ENCODE measurements at places on chromosomes 3 and 15.
A peak's percentile ranks its signal among the peaks of the same experiment; 100 is the strongest.

DNA sequence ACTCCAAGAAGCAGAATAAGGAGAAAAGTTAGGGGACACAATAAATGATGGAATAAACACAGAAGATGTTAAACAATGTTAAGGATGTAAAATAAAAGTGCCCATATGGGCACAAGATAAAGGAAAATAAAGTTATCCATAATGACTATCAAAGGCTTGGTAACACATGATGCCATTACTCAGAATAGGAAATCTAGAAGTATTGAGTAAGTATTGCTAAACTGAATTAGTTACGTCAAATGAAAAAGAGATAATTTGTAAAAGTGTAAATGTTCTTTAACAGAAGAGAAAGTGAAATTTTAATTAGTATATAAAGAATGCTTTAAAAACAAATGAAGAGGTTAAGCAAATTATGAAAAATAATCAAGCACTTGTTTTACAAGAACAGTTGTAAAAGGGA lies 6.7 kb downstream of the COPS2 start:
- DNase-seq = no peak

DNA sequence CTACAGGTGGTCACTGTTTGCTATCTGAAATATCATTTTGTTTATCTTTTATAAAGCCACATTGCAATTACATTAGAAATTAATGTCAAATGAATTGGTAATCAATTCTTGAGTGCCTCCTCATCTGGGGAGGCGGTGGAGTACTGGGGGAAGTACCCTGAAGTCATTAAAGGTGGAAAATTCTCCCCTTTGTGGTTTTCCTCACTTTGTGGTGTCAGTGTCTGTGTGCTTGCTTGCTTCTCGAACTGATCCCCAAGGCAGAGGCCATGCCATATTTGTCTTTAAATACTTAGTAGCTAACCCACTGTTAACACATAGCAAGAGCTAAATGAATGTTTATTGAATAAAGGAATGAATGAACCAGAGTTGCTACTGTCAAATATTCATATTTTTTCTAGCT lies 40.5 kb upstream of the CCK start:
- no peak for DNase-seq

- no peak for DNase-seq
These were observed 86.9 kb downstream of the TBL1XR1 start for GRCh38 chr3:177110386-177110785.

DNA sequence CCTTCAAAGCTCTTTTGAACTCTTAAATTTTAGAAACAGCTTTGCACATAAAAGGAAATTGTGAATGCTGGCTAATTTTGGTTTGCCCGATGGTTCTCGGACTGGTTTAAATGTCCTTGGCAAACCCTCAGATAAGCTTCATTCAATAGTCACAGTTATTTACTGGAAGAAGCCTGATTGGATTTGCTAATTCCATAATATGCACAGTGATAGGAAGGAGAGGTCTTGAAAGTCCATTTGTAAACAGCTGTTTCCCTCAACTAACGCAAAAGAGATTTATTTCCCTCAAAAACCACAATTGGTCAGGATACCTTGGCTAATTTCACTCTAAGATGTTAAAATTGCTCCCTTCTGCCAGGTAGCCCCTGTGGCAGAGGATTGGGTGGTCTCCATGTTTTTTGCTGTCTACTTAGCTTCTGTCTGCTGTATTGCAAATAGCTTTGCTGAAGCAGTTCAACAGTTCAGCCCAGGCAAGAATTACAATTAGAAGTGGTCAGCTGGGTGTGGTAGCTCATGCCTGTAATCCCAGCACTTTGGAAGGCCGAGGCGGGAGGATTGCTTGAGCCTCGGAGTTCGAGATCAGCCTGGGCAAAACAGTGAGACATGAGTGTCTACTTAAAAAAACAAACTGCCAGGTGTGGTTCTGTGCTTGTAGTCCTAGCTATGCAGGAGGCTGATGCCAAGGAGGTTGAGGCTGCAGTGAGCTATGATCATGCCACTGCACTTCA lies 30.6 kb upstream of the PROK2 start:
- no peak for DNase-seq

GRCh38 chr3:78507196-78507984 lies 1260.4 kb downstream of the ROBO1 start:
- no peak for DNase-seq

GRCh38 chr3:98027085-98027446 lies 8.0 kb downstream of the GABRR3 start:
- DNase-seq = peak; percentile 78

DNA sequence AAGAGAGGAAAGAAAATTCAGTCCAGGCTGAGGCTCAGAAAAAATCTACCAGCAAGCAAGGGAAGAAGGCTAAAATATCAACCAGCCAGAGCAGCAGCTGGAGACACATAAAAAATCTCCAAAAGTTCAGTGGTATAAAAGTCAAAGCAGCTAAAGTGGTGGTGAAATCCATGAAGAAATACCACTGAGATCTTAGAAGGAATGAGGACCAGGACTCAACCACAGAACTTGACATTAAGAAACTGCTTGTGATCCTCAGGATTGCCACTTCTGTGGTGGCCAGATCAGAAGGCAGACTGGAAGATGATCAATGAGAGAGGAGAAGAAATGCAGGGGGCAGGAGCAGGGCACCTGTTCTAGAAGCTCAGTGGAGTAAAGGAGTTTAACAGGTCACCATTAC lies 22.5 kb downstream of the CNTN3 start:
- DNase-seq = no peak

- no peak for DNase-seq
These were observed 4.1 kb upstream of the TBC1D23 start for GRCh38 chr3:100256731-100257151.

- DNase-seq = no peak
These were observed 69.7 kb downstream of the WDR76 start for GRCh38 chr15:43896543-43896942.

DNA sequence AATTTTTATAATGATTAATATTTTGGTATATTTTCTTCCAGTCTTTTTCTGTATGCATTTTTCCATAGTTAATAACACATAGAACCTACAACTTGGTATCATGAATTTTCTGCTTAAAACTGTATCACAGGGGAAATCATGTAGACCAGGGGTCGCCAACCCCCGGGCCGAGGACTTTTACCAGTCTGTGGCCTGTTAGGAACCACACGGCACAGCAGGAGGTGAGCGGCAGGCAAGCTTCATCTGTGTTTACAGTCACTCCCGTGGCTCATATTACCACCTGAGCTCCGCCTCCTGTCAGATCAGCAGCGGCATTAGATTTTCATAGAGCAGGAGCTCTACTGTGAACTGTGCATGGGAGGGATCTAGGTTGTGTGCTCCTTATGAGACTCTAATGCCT lies 54.7 kb downstream of the RPL22L1 start:
- peak; percentile 25 for DNase-seq

- no peak for DNase-seq
These were observed 39.4 kb downstream of the RAB6B start for GRCh38 chr3:133856316-133856715.

Measured in NCI-H446 treated with DMSO at 0.1 percent for 48 hours (cell line).